ENCODE measurements at places on chromosomes 7 and 10.
A peak's percentile ranks its signal among the peaks of the same experiment; 100 is the strongest.

GRCh38 chr7:117014673-117015133, 61.4 kb downstream of the ST7 start:
- DNase-seq = no peak

GRCh38 chr7:39127058-39127457, 149.3 kb downstream of the POU6F2 start:
- no peak for DNase-seq

DNA sequence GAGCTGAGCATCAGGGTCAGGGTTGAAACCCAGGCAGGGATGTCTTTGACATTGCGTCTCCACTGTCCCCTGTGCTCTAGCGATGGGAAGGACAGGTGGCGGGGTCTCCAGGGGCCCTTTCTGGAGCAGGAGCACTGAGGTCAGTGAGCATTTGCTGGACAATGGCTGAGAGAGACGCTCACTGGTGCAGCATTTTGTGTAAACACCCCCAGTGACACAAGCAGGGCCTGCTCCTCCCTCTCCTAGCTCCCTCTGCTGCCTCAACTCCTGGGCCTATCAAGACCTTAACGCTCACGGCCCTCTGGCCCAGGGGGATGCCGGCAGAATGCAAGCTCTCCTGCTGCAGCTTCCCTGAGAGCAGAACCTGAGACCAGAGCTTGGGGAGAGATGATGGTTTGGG, 17.4 kb upstream of the INMT start:
- DNase-seq = no peak

GRCh38 chr10:53115660-53116059, 343.1 kb upstream of the MBL2 start:
- DNase-seq = no peak

- no peak for DNase-seq
These were observed 138.1 kb downstream of the CACNA2D1 start for GRCh38 chr7:82305347-82306005.

GRCh38 chr7:42574685-42575084, 337.2 kb downstream of the C7orf25 start:
- DNase-seq = no peak

DNA sequence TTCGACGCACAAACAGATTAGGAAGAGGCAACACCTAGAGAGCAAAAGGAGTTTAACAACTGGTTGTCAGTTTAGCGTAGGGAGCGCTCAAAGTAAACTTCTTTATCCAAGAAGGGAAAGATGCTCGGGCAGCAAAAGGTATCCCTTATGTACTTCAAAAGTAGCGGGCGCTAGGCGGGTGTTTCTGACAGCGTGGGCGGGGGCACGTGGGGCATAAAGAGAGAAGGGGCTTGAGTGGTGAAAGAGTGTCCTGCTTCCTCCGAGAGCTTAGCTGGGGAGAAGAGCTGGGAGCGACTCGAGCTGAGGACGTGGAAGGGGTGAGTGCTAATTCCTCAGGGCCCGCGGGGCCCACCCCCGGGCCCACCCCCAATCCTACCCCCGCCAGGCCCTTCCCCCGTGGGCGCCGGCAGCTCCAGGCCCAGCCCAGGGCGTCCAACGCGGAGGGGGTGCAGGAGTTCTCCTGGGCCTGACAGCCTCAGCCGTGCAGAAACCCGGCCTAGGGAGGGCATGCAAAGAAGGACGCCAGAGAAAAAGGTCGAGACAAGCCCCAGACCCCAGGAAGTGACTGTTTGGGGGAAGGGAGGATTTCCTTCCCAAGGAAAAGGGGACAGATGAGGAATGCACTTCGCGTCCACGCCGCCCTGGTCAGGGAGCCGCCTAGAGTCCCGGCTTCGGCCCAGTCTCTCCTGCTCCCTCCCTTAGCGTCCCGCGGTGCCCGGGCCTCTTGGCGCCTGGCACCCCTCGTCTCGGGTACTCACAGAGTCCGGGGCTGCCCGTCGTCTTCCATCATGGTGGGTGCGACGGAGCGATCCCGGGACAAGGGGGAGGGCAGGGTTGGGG, 868 bp downstream of the TIAL1 start:
- peak; percentile 56 for DNase-seq

DNA sequence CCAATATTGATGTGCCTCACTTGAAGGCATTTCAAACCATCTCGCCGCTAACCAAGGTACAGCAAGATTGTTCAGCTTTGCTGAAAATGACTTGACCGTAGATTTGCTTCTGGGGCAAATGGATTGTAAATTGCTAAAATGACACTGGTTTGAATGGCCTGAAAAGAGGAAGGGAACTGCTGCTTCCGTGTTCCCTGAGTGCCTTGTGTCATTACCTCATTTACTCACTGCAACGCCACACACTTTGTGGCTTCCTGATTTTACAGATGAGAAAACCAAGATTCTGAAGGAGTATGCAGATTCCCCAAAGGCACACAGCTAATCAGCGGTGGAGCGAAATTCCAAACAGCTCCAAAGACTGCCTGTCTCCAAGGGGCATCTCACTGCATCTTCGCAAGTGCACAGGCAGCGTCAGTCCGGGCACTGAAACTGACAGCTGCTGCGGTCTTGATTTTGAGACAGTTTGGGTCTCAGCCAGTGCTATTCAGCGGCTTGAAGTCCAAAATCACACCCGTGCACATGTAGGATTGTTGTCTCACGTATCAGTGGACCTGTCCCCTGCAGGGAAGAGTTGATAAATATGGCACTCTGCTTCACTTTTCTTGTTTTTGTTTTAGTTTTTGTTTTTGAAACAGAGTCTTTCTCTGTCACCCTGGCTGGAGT, 290.9 kb downstream of the DPP6 start:
- no peak for DNase-seq

DNA sequence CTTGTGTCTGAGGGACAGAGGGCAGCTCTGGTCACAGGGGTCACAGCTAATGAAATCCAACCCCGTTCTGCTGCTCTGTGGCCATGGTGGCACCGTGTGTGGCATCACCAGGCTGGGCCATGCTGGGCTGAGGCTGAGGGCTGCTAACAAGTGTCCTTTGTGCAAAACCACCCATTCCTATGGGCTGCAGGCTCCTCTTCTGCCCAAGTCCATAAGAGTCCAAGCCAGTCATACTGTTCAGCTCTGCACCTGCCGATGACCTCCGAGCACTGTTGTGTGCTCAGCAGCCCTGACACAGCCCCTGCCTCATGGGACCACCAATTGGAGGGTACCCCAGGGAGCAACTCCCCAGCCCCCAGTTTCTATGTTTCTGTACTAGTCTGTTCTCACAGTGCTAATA, 133.1 kb downstream of the WDR11 start:
- no peak for DNase-seq

DNA sequence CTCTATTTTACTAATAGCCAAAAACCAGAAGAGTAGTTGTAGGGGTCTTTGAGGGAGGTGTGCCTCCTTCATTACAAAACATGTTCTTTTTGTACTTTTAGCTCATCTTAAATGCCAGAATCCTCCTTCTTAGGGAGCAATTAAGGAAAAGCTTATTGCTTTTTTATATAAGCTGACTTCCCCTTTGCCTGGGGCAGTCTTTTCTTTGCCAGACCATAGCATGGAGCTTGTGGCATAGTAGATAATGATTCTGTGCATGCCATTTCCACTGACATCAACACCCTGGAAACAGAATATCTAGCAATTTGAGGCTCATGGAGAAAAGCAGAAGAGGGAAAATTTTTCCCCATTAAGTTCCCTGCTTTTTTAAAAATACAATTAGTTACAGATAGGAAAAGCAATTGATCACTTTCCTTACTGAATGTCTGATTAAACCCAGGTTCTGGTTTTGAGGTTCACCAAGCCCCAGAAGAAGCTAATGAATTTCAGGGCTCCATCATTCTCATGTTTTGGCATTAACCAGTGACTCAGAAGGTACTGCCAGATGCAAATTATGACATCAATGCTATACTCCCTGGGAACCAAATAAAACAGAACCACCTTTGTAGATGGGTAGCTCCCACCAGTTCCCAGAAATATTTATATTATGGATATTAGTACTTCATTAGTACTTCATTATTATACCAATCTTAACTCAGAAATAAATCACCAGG, 410.6 kb downstream of the KCNMA1 start:
- DNase-seq = no peak

- no peak for DNase-seq
These were observed 233.9 kb downstream of the RPS24 start for GRCh38 chr10:78267598-78267997.

- DNase-seq = no peak
These were observed 34.2 kb upstream of the IL15RA start for GRCh38 chr10:6011558-6011957.

- no peak for DNase-seq
These were observed 55.7 kb upstream of the MGMT start for GRCh38 chr10:129411393-129411705.

DNA sequence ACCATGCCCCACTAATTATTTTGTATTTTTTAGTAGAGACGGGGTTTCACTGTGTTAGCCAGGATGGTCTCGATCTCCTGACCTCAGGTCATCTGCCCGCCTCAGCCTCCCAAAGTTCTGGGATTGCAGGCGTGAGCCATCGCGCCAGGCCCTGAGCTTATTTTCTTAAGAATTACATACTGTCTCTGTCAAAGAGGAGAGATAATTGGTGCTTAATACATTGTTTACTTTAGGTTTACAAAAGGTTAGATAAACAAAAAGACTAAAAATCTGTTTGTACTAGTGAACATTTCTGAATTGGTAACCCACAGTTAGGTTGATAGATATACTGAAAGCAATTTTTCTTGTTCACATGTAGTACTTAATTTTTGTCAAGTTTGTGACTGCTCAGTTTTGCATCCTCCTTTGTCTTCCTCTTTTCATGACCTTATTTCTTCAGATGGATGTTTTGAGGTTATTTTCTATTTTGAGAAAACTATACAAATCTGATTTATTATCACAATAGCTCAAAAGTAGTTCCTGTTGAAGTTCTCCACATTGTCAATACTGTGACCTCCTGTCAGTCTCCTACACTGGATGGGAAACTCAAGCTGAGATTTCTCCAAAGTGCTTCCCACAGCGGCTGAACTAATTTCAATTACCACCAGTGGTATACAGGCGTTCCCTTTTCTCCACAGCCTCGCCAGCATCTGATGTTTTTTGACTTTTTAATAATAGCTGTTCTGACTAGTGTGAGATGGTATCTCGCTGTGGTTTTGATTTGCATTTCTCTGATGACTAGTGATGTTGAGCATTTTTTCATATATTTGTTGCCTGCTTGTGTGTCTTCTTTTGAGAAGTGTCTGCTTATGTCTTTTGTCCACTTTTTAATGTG, 22.5 kb downstream of the HHEX start:
- DNase-seq = no peak
